ENCODE measurements at places on chromosomes 11 and 22.

- DNase-seq, result no peak
These were observed 35.6 kb downstream of the ARL14EP start for GRCh38 chr11:30358536-30358935.

- no peak for DNase-seq
These were observed 42.6 kb downstream of the NEU3 start for GRCh38 chr11:75031224-75031753.

DNA sequence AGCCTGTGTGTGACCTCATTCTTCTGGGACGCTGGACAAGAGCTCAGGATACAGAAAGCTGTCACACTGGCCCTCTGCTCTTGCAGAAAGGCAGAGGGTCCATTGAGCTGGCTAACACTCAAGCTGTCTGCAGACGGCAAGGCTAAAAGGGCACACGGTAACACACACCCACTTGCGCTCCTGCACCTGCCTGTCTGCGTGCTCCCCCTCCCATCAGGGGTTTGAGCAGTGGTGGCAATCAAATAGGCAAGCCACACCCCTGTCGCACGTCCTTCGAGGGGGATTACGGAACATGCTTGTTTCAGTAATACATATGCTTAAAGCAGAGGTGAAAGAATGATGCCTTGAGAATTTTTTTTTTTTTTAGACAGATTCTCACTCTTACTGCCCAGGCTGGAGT lies 7.1 kb upstream of the QSER1 start:
- no peak for DNase-seq

GRCh38 chr22:18136563-18137320 lies 13.2 kb upstream of the USP18 start:
- no peak for DNase-seq

- DNase-seq, result no peak
These were observed 46.7 kb downstream of the MED15 start for GRCh38 chr22:20553947-20554741.

DNA sequence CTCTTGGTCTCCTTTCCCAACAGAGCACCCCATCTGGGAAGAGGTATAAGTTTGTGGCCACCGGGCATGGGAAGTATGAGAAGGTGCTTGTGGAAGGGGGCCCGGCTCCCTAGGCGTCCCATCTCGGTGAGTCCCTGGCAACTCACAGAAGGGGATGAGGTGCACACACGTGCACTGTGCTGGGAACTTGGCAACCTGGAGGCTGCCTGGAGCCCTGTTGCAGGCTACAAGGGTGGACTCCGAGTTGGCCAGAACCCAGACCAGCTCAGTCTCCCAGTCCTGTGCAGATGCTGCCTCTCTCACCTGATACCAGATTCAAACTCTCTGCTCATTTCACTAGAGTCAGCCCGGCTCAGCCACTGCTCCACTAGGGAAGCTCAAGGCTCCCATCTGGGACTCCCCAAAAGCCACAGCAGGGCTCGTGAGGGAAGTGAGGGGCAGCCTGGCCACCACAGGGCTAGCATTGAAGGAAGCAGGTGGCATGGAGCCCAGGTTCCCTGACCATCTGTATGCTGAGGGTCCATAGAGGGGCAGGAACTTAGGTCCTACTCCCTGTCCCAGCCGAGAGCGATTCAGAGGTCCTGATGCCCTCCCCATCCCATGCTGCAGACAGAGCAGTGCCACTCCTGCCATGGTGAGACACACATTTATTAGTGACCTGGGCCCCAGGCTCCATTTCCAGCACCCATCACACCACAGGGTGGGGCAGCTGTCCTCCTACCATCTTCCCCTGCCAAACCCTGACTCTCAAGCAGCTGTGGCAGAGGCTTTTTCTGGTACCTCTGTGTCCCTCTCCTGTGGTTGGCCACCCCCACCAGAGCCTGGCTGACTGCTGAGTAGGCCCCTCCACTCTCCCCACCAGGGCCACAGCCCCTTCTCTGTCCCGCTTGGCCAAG lies 4.0 kb downstream of the PRR33 start:
- no peak for DNase-seq

- DNase-seq, result no peak
These were observed at the start of gene ALX4 for GRCh38 chr11:44309478-44310205. TSS of gene ALX4 (minus strand) at chr11:44310139. CDS start at chr11:44310062, 77 bp downstream.

DNA sequence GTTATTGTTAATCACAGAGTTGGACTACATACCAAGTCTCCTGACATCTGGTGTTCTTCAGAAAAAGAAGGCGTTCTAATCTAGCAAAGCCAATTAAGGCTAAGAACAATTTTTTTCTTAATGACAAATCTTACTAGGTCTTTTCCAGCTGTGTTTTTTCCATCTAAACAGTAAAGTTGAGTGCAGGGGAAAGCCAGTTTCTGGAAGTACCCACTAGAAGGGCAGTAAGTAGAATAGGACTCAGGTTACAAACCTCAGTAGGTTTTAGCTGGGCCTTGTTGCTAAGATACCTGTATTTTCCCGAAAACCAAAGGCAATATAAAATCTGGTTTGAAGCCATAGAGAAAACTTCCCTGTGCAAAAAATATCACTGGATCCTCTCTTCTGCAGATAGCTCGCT lies 351.9 kb downstream of the ETS1 start:
- no peak for DNase-seq

DNA sequence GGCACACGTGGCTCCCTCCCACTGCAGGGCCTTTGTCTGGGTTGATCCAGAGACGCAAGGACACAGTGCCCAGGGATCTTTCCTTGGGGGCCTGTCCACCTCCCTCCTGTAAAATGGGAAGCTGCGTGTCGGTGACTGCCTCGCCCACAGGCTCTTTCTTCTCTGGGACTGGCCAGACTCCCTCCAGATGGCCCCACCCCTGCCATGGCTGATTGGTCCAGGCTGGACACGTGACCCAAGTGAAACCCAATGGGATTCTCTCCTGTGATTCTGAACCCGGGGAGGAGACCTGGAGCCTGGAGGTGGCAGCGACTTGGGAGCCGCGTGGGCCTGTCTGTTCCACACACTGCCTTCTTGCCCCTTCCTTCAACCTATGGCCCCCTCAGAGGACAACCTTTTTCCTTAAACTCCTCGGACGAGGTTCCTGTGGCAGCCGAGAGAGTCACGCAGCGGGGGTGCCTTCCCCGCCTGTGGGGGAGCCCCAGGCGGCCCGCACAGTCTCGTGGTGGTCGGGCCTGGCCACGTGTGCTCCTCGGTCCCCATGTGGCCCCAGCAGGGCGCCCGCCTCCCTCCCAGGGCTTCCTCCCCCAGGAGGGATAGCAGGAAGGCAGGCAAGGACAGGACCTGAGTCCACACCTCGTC lies 12.4 kb upstream of the MPPED1 start:
- no peak for DNase-seq

DNA sequence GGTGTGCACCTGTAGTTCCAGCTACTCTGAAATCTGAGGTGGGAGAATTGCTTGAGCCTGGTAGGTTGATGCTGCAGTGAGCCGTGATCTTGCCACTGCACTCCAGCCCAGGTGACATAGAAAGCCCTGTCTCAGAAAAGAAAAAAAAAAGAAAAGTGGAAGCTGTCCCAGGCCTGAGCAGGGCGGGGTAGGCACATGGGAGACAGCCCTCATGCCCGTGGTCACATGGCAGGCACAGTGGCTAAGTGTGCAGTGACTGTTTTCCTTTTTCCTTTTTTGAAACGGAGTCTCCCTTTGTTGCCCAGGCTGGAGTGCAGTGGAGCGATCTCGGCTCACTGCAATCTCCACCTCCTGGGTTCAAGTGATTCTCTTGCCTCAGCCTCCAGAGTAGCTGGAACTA lies 7.8 kb downstream of the OTUB1 start:
- DNase-seq, result no peak

DNA sequence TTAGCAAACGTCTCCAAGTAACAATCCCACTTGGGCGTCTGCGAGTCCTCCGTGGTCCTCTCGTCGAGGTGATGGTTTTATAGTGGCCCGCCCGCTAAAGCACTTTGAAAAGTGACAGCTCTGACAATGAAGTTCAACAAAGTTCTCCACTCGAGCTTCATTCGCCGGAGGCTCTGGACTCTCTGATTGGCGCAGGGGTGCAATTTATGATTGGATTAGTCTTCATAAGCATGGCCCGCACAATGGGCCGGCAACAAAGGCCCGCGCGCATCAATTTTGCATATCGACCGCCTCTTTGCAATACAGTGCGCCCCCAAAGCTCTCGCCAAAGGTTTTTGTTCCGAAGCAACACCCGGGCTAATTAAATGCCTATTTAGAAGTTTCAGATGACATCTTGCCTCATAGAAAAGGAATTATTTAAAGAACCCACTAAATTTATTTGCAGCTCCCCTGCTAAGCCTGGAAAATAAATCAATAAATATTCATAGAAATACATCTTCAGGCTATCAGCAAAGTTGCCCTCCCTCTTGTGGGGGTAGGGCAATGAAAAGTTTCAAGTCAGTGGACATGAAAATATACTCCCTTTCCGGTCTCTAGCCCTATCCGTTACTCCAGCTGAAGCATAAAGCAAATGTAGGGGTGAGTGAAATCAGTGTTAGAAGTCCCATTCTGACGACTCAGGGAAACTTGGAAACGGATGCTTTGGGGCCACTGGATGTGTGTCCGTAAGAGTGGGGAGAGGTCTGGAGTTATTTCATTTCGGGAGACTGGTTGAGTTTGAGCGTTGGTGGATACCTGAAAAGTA lies at the start of gene DBX1:
DBX1 (minus strand) TSS at position 51 of the 805 bp plus-strand sequence. CDS start 151 bp downstream, outside the sequence.
- no peak for DNase-seq

- no peak for DNase-seq
These were observed 31.6 kb downstream of the C11orf91 start for GRCh38 chr11:33668951-33669596.

DNA sequence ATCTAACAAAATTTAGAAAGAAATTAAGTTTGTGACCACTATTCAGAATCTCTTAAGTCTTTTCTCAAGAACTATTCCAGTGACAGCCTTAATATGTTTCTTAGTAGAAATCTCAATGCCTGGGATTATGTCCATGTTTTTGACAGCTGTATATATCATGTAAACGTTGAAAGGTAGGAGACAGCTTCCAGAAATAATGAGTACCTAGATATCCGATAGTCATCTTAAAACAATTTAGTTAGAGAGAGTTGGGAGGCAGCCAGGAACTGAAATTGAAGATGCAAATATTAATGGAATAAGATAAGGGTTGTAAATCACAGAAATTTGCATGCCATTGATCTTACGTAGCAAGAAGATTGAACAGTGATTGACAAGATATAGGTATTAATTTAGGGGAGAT lies 955.2 kb downstream of the JRKL start:
- DNase-seq, result no peak

DNA sequence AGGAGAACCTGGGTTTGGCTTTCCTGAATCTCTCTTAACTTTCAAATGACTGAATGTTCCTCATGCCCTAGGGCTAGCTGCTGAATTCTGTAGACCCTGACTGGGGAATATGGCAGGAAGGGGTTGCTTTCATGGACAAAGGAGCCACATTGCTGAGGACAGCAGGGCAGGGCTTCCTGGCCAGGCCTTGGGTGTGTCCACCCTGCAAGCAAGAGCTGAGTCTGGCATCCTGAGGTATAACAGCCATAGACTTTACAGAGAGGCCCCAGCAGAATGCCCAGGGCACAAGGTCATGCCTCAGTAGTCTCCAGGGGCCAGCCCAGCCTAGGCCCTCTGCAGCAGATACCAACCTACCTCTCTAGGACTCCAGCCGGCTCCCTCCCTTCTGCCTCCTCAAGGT lies 102.2 kb upstream of the RAG2 start:
- DNase-seq, result no peak

DNA sequence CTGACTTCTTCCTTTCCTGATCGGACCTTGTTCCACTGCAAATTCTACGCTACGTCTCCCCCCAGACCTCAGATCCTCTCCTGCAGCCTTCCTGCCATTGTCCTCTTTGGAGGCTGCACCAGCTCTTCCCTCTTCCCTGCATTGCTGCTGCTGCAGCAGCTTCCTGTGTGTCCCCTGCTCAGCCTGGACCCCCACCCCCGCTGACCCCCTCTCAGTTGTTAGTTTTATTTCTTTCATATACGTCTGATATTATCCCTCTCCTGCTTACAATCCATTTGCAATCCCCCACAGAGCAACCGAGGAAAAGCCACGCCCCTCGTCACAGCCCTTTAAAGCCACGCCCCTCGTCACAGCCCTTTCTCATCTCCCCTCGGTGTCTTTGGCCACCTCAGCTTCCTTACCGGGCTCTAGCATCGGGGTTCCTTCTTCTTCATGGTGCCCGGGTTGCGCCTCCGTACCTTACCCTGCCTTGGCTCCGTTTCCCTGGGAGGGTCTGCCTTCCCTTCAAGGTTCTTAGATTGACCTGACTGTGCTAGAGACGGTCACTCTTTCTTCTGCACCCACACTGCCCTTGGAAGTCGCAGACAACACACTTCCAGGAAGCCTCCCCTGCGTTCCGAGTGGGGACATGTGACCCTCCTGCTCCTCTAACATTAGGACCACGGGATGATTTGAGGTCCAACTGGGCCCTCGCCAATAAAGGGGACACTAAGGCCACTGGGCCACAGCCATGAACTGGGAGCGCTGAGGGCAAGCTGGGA lies 4.8 kb downstream of the MRGPRG start:
- no peak for DNase-seq

DNA sequence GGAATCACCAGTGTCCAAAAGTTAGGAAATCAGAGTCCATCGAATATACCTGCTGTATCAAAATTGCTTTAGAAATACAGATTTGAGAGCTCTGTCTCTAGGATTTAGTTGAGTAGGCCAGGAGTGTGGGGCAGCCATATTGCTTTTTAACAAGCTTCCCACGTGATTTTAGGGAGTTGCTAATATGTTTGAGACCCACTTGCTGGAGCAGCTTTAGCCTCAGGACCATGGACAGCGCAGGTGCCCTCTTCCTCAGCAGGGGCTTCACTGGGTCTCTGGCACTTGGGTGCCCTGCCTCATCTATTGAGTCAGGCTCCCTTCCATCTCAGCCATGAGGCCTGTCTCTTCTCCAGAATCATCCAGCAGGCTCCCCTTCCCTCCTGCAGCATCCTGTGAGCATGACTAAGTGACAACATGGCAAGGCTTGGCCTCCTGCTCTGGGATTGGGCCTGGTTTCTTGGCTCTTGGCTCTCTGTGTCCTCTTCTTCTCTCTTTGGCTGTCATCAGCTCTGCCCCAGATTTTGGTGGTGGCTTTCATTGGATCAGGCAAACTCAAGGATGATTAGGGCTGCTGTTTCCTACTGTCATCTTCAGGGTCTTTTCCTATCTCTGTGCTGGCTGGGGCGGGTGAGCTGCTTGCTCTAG lies 70.0 kb downstream of the SGSM1 start:
- peak; percentile 74 for DNase-seq

DNA sequence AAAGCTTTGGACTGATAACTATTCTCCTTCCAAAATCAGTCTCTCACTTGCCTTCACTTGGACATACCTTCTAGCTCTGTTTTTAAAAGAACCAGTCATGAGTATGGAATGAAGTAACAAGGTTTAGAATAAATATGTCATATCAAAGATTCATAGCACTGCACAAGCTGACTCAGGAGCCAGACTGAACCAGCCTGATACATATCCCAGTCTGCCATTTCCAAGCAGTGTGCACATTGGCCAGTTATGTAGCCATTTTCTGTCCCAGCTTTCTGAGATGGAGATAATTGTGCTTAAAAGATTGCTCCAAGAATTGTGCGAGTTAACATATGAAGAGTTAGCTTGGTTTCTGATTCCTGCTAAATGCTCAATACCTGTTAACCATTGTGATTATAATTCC lies 311.3 kb downstream of the C11orf87 start:
- no peak for DNase-seq

- no peak for DNase-seq
These were observed 61.6 kb downstream of the SYTL2 start for GRCh38 chr11:85749287-85749834.

GRCh38 chr11:575313-575995 lies 816 bp upstream of the PHRF1 start:
- DNase-seq, result peak; percentile 37

GRCh38 chr11:116851626-116852025 lies 14.2 kb upstream of the APOA1 start:
- peak; percentile 85 for DNase-seq

GRCh38 chr11:30016588-30017363 lies at the start of gene KCNA4:
TSS of gene KCNA4 (minus strand) at chr11:30017030. CDS start at chr11:30012678, 4,352 bp downstream.
- DNase-seq, result no peak
